ENCODE measurements at places on chromosomes 1 and 21. TPM values are rescaled to one million over a fixed set of nuclear protein-coding genes. Genes with fewer than 3 reads are reported as not detected.

ADAMTSL4 gene
- under 0.01 TPM for total RNA-seq

TEX38 gene
- not detected for total RNA-seq

DNA sequence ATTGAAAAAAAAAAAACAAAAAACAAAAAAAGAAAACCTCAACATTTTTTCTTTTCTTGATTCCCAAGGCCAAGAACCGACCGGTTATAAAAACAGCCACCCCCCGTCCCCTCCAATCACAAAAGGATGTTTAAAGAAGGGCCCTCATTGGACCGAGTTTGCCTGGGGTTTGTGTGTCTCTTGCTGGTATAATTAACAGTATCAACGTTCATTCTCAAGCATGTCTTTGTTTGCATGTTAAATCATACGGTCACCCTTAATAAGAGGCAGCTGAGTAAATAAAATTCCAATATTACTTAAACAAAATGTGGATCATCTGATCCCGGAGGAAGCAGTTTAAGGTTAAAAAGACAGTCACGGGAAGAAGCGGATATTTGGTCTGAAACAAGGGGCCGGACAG, 201.1 kb downstream of the PRDM2 start:
- no peak for DNase-seq

DNA sequence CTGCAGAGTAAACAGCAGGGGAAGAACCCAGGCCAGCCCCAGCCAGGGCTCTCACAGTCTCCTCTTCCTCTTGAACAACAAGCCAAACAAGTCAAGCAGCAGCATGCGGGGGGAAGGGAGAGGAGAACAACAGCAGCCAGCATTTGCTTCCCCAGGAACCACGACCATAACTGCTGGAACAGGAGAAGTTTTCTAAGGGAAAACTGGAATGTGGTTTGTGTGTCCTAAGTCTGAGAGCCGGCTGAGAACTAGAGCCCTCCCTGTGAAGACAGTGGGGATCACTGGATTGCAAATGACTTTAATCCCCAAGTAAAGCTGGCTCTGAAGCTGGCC, 48.2 kb downstream of the COQ8A start:
- DNase-seq, result peak; percentile 16

OLFML3 gene
- 17.5 TPM for total RNA-seq

DNA sequence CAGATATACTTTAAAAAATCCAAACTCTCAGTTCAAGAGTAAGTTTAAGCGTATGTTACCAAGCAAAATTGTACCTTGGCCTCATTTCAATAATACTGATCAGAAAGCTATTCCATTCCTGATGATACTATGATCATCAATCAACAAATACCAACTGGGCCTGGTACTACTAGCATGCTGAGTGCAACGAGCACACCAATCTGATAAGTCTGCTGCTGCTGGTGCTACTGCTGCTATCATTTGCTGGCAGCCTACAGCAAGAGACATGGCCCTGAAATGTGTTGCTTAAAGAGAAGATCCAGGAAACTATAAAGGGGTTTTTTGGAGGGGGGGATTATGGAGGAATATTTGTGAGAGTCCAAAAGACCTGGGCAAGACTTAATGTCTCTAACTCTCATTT, 39.7 kb downstream of the NME7 start:
- DNase-seq, result no peak

GRCh38 chr21:24220446-24220845, 1386.8 kb downstream of the MRPL39 start:
- no peak for DNase-seq

HENMT1 gene
- 35.5 TPM for total RNA-seq

- DNase-seq, result no peak
Observed at GRCh38 chr1:63874278-63874880, 100.6 kb downstream of the ROR1 start.

DNA sequence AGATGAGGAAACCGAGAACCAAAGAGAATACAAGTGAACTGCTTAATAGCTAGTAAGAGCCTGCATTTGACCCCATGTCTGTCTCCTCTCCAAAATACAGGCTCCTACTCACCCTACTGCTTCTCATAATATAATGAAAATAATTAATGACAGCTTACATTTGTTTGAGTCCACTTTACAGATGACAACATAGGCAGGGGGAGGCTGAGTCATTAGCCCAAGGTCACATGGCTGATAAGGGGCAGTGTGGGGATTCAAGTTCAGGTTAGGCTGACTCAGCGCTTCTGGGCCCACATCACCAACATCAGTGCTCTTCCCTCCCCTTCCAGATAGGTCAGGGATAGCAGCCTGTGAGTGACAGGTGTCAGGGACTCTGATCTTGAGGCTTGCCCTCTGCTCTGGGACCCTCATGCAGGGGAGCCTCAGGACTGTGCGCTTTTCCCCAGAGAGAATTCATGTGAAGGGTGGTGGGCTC, 16.2 kb downstream of the AZIN2 start:
- no peak for DNase-seq

GRCh38 chr1:160807247-160807646, 11.3 kb downstream of the LY9 start:
- no peak for DNase-seq

GRCh38 chr21:45601551-45601950, 42.0 kb upstream of the PCBP3 start:
- no peak for DNase-seq

PRAMEF25 gene
- not detected for total RNA-seq

PLEKHG5 gene
- total RNA-seq, result 24.9 TPM

DNA sequence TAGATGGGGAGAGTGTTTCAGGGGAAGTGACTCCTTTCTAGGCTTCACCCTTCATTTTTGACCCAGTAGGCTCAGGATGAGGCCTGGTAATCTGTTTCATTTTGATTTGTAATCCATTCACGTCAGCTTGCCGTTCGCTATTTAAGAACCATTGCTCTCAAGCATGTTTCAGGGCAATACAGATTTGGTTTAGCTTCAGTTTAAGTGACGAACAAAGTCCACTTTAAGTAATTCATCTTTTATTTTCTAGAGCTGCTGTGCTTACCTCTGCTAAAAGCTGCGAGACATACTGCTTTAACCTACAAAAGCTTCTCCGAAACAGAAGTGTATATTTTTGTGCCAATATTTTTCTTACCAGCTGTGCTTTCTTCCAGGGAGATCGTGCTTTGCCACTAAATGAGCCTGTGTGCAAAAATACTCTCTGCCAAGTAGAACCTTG, 8.9 kb upstream of the FMO3 start:
- DNase-seq, result peak; percentile 27

DNA sequence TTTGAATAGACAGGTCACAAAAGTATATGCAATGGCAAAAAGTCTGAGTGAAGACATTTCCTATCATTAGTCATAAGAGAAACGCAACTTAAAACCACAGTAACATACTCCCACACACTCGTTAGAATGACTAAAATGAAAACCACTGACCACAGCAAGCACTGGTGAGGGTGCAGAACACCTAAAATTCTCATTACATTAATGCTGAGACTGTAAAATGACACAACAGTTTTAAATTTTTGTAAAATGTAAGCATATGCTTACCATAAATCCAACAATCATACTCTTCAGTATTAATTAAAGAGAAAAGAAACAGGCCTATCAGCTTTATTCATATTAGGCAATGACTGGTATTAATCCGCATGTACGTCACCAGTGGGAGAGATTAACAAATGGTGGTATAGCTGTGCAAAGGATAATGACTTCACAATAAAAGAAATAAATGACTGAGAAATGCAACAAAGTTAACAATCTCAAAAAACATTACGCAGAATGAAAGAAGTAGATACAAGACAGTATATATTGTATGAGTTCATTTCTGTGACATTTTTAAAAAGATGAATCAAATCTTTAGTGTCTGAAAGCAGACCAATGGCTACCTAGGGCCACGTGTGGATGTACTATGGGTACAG, 253.5 kb downstream of the AKT3 start:
- no peak for DNase-seq

ANGPTL1 gene
- 2.0 TPM for total RNA-seq

PLA2G2F gene
- total RNA-seq, result not detected

GRCh38 chr1:236762410-236762809, 32.7 kb upstream of the MTR start:
- DNase-seq, result no peak

DNA sequence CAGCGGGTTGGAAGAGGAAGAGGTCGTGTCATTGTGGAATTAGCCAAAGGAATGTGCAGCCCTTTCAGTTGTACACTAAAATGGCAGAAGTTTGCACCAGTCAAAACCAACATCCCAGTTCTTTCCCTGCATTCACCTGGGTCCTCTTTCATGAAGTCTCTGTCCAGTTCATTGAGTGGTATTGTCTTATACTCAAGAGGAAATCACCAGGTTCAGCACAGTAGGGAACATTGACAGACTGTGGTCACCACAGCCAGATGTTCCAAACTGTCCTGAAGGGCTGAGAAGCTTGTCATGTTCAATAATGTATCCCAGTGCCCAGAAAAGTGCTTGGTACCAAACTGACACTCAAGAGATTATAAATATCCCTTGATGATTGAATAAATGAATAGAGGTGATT, 131.6 kb downstream of the GLUL start:
- no peak for DNase-seq

DNA sequence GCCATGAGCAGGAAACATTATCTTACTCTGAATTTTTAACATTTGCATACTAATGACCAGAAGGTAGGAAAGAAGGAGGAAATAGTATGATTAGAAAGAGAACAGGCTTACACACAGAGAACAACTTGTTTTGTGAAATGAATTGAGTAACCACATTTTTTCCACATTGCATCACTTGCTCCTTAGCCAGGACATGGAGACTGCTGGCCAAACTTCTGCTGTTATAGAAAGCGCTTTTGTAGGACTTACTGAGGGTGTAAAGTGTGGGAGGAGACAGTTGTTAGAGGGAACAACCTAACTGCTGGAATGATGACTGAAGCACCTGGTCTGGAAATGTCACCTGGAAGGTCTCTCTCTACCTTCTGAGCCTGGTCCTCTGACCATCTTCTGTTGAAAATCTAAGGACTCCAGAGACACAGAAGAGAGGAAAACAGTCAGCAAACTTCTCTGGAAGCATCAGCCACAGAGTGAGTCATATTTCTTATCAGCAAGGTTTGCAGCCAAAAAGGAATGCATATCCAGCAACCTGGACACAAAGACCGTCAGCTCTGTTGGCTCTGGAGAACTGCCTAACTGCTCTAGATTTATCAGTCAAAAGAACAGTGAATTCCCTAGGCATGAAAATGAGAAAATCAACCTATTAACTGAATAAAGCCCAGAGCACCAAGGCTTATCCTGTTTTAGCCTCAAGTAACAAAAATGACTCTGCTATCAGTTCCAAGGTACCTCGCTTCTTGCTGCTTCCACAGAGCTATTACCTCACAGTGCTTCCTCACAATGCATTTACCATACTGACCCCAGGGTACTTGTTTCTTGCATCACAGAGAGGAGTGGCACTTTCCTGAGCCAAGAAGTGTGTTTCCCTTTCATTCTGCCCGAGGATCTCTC, 88.0 kb upstream of the SLFNL1 start:
- peak; percentile 16 for DNase-seq

DNA sequence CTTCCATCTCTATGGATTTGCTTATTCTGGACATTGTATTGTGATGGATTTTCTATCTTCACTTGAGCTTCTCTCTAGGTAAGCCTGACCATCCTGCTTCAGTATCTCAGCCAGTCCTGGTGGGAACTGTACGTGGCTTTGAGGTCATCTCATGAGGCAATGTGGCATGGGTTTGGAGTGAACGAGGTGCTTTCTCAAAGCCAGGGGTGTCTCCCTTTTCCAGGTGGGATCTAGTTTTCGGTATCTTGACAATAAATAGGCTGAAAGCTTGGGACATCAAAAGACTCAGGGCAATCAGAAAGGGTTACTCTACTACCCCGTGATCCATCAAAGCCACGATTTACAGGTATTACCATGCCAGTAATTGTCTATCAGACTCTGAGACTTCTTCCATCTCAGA, 40.8 kb downstream of the AZIN2 start:
- DNase-seq, result no peak

RXFP4 gene
- total RNA-seq, result not detected

KRTAP13-3 gene
- total RNA-seq, result not detected

DNA sequence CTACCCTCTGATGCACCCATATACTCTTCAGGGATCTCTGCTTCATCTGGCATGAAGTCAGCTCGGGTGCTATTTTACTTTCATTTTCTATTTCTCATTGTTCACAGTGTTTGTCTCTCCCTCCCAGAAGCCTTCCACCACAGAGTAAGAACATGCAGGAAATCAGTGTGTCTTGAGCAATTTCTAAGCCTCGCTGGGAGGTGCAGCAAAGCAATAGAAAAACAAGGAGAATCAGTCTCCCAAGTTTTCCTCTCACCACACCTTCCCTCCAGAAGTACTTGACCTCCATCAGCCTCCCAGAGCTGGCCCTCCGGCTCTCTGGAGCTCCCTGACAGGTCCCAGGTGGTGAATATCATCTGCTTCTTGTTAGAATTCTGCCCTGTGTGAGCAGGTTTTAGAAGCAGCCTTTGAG, 594.7 kb upstream of the CAMK1G start:
- DNase-seq, result peak; percentile 5

RYR2 gene
- 29.8 TPM for total RNA-seq

DNA sequence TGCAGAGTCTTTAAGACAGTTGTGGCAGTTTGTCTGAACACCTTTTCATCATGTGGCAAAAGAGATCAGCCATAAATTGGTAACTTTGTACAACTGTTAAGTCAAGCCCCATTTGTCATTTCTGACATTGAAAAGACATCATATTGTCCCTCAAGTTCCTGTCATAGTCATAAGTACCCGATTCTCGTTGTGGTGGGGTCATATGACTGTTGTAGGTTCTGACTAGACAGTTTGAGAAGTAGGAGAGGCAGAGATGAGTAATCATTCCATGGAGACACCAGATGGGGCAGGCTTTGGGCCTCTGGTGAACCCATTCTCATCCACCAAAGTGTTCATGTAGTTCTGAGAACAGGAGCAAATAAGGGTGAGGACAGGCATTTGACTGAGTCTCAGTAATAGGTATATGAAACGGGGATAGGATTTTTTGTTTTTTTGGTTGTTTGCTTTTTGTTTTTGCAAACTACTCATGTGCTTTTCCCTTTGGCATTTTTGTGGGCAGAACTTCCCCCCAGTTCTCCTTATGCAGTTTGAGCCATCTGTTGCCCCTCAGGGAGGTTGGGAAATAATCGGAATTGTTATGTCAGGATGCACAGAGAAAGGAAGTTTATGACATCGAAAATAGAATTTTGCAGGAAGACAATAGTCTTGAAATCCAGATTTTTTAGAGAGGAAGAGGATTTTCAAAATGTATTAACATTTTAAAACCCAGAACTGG, 86.9 kb upstream of the KCNE2 start:
- DNase-seq, result no peak

GRCh38 chr1:225362805-225363204, 65.0 kb downstream of the LBR start:
- no peak for DNase-seq

CLK2 gene
- 25.3 TPM for total RNA-seq

TINAGL1 gene
- 1.2 TPM for total RNA-seq

- DNase-seq, result no peak
Observed at GRCh38 chr1:237583270-237583669, 307.5 kb downstream of the ZP4 start.

ANKRD35 gene
- 0.82 TPM for total RNA-seq

DNA sequence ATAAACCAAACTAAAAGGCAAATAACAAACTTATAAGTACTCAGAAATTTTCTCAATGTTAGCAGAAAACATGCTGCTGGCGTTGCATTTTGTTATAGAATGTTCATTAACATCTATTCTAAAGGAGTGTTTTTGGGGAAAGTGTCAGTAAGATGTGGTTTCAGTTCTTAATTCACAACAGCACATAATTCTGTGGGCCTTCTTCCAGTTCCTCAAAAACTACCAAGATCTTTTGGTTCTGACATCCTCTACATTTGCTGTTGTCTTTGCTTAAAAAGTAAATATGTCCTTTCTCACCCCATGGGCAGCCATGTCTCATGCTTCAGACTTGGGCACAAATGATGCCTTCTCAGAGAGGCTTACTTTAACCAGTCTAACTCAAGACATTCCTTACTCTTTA, 152.5 kb downstream of the CDC7 start:
- DNase-seq, result no peak

Data from frontal cortex (tissue), 4 donors.